ENCODE measurements at places on chromosomes 1 and 21. TPM values are rescaled to one million over a fixed set of nuclear protein-coding genes. Genes with fewer than 3 reads are reported as not detected.

Gene LDLRAD1
- total RNA-seq, result not detected

Gene SNRNP40
- total RNA-seq, result 75.5 TPM

GRCh38 chr1:18957136-18957521 is 653 bp upstream of the IFFO2 start:
- DNase-seq, result no peak

DNA sequence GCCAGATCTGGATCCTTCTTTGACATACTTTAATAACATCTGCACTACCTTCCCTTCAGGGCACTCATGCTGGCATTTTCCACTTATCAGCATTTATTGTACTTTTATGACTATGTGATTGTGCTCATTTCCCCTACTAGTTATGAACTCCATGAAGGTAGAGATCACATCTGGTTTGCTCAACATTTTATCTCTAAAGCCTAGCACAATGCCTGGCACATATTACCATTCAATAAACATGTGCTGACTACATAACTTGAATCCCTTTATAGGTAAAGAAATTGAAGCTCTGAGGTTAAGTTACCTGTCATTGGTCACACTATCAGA is 221.2 kb downstream of the HHIPL2 start:
- no peak for DNase-seq

DNA sequence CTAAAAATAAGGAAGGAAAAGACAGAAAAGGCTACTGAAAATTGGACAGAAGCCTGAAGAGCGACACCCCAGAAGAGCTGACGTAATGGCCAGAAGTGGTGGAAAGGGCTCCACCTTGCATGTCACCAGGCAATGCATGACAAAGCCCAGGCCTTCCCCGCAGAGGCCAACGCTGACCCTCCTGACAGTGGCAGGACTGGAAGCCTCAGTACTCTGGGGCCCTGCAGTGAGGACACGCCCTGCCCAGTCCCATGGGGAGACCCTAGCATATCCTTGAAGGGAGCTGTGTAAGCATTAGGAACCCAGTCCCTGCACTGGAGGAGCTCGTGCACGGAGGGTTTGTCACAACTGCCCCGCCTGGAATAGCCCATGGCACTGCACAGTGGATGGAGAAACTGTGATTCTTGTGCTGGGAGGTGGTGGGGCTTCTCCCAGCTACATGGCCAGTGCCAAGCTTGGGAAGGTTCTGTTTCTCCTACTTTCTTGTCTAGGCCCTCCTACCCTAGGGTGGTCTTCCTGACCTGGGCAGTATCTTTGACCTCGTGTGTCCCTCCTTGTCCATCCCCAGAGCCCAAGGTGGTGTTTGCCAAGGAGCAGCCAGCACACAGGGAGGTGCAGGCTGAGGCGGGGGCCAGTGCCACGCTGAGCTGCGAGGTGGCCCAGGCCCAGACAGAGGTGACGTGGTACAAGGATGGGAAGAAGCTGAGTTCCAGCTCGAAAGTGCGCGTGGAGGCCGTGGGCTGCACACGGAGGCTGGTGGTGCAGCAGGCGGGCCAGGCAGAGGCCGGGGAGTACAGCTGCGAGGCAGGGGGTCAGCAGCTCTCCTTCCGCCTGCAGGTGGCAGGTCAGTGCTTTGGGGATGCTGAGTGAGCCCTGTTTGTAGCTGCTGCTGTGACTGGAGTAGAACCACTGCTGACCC is 60.4 kb downstream of the OBSCN start:
- DNase-seq, result no peak
